ENCODE measurements at places on chromosomes 5 and 9. TPM values are rescaled to one million over a fixed set of nuclear protein-coding genes. Genes with fewer than 3 reads are reported as not detected.

DNA sequence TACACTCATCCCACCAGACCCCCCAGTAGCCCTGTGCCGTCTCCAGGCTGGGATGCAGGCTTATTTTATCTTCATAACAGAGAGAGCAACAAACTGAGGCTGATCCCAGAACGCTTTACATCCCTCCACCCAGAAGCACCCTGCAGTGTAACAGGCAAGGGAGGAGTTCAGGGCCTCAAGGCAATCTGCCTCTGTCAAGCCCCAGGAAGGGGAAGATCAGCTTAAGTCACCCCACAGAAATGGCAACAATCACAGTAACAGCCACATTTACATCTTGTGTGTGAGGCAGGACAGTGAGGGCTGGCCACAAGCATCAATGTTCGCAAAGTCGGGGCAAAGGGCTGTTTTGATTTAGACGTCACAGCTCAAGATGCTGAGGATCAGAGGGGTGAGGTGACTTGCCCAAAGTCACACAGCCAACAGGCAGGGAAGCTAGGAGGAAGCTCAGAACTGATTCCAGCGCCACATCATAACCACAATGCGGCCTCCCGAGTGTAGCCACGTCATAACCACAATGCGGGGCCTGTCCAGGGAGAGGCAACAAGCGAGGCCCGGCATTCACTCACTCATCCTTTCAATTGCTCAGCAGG, 14.4 kb downstream of the STK10 start:
- no peak for DNase-seq

DNA sequence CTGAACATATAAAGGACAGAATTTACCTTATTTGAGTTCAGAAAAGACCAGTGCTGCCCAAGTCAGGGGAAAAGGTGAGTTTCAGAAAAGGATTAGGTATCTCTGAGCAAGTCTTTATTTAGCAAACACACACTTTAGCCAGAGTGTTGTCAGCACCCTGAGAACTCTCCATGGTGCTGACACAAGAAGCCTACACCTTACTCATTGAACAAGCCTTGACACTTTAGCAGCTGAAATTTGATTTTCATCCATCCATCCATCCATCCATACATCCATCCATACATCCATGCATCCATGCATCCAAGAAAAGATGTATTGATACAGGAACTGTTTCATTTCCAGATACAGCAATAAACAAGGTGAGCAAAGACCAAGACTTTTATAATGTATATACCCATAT, 311.2 kb downstream of the TRIM32 start:
- no peak for DNase-seq

GRCh38 chr5:131515348-131515747, 119.7 kb downstream of the RAPGEF6 start:
- DNase-seq, result no peak

- DNase-seq, result no peak
Observed at GRCh38 chr5:38338455-38338854, 80.1 kb downstream of the EGFLAM start.

ZBED3 gene
- 1.6 TPM for total RNA-seq

UBE2R2 gene
- total RNA-seq, result 28.5 TPM

All from frontal cortex (tissue), 4 donors.